ENCODE measurements at places on chromosomes 7 and 10.
A peak's percentile ranks its signal among the peaks of the same experiment; 100 is the strongest.

DNA sequence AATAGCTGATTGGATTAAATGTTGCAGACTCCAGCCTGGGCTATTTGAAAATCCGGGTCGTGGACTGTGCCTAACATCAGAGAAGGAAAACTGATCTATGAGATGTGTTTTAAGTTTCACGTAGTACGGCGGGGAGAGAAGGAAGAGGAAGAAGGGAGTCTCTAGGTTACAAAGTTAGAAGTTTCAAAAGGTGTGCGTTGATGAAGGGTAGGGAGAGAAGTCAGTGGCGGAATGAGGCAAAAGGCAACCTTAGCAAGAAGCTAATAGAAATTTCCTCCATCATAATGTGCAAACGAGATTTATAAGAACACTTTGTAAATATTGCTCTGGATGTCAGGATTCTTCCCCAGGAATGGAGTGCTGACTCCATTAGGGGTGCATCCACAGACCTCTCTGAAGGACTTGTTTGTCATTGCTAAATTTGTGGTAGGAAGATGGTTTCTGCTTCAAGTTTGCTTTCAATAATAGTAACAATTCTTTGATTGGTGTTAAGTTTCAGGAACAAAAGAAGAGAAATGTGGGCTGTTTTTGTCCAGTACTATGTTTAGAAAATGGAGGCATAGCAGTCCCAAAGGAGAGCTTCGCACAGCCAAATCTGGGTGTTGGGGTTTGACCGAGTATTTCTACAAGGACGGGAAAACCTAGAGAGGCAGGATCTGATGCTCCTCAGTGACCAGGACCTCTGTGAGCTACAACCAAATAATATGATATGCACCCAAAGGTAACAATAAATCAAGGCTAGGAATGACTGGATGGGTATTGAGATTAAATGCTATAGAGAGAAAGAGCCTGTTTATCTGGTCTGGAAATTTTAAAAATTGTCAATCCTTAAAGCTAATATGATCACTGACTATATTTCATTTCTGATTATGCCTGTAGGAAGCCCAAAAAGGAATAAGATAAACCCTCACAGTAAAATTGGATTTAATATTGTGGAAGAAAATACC is 8.2 kb downstream of the TWIST1 start:
- DNase-seq: no peak

GRCh38 chr10:78269060-78269459 is 235.4 kb downstream of the RPS24 start:
- DNase-seq: no peak

GRCh38 chr10:36515319-36515718 is 610.1 kb upstream of the ANKRD30A start:
- DNase-seq: no peak

GRCh38 chr7:141975806-141976523 is 2.4 kb upstream of the TAS2R38 start:
- DNase-seq: peak; percentile 58

GRCh38 chr7:92765725-92766124 is 70.6 kb downstream of the CDK6 start:
- DNase-seq: no peak

DNA sequence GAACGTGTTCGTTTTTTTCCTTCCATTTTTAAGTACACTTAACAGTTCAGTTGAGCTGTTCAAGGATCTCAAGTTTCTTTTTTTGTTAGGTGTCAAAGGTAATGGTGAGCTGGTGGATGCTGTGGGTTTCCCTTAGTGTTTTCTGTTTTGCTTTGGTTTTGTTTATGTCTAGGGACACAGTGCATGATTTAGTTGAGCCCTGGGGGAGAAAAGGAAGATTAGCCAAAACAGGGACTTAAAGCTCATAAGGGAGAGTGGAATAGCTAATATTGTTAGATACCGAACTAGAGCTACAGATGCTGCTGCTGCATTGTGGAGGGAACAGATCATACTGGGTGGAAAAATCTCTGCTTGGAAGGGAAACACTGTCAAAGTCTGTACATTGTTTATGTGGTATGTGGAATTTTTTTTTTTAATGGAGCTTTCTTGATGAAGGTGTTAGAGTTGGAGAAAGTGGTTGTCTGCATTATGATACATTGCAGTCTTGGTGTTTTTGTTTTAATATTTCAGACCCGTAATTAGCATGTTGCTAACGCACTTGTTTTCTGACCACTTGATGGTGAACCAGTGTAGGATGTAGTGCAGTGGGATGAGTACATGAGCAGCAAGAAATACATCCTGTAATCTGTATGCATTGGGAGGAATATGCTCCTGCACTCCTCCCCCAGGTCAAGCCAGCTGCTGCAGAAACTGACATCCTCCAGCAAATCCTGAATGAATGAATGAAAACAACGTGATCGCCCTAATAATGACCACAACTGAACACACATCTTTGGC is 2.1 kb downstream of the GLCCI1 start:
- no peak for DNase-seq

DNA sequence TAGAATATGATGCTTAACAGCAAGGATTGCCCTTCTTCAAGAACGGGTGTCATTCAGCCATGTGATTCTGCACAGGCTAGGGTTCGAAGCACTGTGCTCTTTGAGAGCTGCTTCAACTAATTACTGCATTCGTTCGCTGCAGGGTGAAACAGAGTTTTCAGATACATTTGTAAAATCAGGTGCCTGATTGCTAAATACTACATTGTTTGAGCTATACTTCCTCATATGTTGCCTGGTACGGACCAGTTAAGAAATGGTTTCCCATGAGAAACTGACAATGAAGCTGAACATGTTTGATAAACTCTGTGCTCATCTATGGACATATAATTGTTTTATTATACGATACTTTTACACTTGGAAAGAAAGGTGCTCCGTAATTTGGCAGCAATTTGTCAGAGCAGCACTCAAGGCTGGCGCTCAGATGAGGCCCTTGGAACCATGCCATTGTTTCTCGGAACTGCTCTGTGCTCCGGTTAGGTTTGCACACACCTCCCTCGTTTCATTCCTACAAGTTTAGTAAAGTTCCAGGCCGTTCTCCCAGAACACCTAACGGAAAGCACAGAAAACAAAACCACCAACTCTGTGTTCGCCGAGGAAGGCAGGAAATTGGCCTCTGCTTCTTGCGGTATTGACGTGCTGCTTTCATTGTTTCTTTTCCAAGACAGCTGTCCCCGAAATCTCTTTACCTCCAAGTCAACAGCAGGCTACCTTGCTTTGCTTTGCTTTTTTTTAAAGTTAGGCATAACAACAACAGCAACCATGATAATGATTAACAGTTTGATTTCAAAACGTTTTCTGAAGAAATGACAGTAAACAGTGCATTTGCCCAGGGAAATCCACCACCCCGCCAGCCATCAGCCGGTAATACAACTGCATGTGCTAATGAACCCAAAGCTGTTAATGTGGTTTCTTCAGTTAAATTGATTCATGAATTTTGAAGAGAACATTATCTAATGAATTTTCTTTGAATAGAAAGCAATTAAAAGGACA is 206.9 kb downstream of the EBF3 start:
- DNase-seq: no peak

DNA sequence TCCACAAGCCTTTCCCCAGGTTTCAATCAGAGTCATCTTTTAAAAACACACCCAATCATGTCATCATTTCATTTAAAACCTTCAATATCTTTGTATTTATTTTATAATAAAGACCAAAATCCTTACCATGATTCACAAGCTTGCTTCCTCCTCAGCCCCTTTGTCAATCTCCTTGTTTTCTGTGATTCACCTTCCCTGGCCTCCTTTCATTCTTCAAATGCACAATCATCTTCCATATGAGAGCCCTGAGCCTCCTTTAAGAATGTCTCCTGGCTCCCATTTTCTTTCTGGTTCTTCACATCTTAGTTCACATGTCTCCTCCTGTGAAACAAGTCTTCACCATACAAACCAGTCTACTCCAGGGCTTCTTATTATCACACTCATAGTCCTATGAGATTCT is 904.0 kb downstream of the SORCS3 start:
- DNase-seq: no peak

DNA sequence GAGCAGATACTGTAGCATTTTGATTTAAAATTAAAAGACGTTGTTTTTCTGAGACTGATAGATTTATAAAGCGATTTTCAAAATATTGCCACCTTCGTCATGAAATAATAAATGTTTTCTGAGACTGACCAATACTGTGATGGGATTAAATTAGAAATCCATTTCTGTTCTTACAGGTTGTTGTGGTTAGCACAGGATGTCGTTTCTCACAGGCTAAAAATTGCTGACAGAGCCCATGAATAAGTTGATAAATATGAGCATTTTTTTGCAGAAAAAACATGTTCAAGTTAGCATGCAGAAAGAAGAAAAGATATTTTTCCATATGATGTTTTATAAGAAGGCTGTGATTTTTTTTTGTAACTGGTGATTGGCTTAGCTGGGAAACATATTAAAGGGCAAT is 66.8 kb downstream of the POU6F2 start:
- DNase-seq: no peak

DNA sequence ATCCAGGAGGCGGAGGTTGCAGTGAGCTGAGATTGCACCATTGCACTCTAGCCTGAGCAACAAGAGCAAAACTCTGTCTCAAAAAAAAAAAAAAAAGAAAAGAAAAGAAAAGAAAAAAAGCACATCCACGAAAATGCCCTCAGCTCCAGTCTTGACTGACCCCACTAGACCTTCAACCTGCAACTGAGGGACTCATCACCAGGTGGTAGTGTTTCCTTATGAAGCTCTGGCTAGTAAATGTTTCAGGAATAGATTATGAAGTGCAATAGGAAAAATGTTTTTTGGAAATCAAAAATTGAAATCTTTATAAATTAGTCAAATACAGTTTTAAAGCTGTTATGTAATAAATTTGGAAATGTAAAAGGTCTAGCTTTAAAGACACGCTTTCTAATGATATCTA is 22.4 kb downstream of the TLL2 start:
- no peak for DNase-seq

DNA sequence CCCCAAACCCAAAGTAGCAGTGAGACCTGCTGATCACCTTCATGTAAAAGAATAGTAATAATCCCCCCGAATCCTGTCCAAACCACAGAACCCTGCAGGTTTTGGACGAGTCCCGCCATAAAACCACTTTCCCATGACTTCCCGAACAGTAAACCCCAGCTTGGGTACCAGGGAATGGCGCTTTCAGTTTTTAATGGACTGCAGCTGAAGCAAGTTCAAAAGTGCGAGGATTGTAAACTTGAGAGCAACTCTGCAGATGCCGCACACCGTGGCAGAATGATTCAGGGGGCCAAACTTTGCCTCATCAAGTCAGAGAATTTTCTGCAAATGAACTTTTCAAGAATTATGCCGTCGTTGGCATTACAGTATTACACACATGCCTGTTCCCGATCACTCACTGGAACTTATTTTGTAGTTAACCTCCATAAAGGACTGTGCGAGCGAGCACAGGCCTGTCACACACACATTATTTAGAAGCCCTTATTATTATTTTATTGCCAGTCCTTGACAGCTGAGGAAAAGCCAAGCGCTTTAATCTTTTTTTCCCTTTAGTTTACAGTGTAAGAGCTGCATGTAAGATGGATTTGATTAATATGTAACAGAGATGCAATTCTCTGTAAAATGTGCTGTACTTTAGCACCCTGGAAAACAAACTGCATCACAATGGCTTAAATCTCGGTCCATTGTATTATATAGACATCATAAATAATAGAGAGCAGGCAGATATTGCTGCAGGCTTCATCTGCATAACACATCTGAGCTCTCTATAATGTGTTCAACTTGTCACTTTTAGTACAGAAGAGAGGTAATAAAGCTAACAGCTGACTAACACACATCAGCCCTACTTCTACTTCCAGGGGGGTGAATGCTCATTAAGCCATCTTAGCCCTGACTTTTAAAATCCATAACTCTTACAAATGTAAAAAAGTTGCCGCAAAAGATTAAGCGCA is 493.5 kb upstream of the GALNT17 start:
- no peak for DNase-seq

DNA sequence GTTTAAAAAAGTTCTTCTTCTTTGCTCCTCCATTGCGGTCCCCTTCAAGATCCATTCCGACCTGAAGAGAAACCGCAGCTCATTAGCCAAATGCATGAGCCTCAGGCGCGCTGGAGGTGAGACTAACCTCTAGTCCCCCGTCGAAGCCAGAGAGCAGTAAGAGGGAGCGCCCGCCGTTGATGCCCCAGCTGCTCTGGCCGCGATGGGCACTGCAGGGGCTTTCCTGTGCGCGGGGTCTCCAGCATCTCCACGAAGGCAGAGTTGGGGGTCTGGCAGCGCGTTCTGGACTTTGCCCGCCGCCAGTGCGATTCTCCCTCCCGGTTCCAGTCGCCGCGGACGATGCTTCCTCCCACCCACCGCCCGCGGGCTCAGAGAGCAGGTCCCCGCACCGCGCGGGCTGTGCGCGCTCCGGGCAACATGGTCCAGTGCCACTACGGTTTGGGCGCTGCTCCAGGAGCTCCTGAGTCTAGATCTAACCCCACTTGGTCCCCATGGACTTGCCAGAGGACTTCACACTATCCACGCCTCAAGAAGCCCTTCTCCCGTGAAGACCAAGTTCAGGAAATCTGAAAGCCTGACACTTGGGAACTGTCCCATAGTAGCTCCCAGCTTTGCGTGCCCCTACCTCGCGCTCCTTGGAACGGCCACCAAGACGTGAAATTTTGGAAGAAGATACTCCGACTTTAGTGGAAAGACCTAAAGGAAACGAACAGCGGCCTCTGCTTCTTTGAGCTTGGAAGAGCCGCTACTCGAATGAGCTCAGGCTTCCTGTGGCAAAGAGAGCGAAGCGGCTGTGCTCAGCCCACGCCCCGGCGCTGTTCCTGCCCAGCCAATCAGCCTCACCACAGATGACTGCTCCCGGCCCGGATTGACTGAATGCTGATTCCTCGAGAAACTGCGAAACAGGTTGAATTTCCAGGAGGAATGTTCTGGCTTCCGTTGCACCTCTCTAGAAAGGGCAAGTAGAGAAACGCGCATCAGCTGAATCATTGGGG is at the start of gene ABCB1:
ABCB1 (minus strand) TSS at position 755 of the 995 bp plus-strand sequence; CDS start at position 55, 700 bp downstream.
- DNase-seq: peak; percentile 37

DNA sequence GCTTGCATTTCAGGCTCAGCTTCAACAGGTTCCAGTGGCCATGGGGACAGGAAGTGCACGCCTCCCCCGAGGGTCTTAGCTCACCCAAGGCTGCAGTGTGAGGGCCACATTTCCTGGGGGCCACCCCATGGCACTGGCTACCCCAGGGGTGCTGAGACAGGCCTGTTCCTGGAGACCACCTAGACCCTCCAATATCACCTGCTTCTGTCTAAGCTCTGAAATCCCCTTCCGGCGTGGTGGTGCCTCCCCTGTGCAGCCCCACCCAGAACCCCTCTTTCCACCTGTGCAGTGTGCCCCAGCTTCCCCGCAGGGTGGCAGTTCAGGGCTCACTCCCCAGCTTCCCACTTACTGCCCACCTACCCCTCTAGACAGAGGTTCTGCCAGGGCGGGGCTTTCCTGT is 83.1 kb downstream of the ADARB2 start:
- DNase-seq: no peak

- DNase-seq: no peak
Observed at GRCh38 chr7:108818742-108819141, 249.1 kb downstream of the DNAJB9 start.

GRCh38 chr7:50369143-50370026 is 64.9 kb downstream of the IKZF1 start:
- no peak for DNase-seq

GRCh38 chr10:3516234-3516922 is 268.6 kb downstream of the KLF6 start:
- no peak for DNase-seq

Measured in activated T-cell treated with anti-CD3 and anti-CD28 coated beads for 48 hours (primary cell).